Activated T-helper 1 cell treated with Interleukin-2 at 50 U/mL for 16 hours (primary cell): ENCODE measurements at places on chromosomes 2 and 18.

GRCh38 chr2:30481323-30481800 is 34.3 kb downstream of the LCLAT1 start:
- DNase-seq = no peak

GRCh38 chr2:111166115-111166514 is 45.4 kb downstream of the BCL2L11 start:
- no peak for DNase-seq

- DNase-seq = no peak
Observed at GRCh38 chr18:48766026-48766425, 184.7 kb downstream of the SMAD7 start.

DNA sequence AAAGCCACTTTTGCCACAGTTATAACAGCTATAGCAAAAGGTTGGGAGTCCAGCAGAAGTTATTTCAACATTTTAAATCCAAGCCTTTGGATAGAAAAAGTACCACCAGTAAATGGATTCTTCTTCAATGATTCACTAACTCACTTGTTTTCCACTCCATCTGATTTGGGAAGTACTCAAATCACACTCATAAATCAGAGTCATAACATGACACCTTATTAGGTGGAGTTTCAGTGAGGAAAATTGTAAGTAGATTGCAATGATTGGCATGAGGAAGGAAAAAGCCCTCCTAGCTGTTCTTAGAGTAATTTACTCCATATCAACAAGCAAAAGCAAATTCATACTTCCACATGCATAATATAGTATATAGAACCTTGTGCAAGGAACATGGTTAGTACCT is 132.9 kb downstream of the NR4A2 start:
- no peak for DNase-seq

GRCh38 chr2:37631698-37632097 is 39.7 kb downstream of the CDC42EP3 start:
- no peak for DNase-seq

GRCh38 chr18:22015156-22015555 is 154.2 kb upstream of the GATA6 start:
- DNase-seq = no peak

DNA sequence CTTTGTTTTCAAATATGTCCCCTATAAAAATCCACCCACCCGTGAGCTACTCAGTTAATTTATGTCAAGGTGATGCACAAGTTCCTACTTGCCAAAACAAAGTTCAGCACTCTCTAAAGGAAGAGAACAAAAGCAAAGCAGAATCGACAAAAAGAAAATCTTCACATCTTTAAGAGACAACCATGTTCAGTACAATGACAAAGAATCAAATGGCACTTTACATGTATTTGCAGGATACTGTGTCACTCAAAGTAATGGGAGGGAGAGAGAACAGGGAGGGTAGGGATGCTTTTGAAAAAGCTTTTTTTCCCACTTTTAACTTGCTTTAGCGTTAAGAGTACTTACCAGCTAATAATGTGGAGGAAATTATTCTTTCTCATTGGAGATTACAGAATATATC is 39.0 kb upstream of the FAM237A start:
- DNase-seq = no peak

- no peak for DNase-seq
Observed at GRCh38 chr2:219045937-219046550, 4.7 kb upstream of the CFAP65 start.

- no peak for DNase-seq
Observed at GRCh38 chr2:240234503-240234951, 94.1 kb upstream of the OTOS start.

DNA sequence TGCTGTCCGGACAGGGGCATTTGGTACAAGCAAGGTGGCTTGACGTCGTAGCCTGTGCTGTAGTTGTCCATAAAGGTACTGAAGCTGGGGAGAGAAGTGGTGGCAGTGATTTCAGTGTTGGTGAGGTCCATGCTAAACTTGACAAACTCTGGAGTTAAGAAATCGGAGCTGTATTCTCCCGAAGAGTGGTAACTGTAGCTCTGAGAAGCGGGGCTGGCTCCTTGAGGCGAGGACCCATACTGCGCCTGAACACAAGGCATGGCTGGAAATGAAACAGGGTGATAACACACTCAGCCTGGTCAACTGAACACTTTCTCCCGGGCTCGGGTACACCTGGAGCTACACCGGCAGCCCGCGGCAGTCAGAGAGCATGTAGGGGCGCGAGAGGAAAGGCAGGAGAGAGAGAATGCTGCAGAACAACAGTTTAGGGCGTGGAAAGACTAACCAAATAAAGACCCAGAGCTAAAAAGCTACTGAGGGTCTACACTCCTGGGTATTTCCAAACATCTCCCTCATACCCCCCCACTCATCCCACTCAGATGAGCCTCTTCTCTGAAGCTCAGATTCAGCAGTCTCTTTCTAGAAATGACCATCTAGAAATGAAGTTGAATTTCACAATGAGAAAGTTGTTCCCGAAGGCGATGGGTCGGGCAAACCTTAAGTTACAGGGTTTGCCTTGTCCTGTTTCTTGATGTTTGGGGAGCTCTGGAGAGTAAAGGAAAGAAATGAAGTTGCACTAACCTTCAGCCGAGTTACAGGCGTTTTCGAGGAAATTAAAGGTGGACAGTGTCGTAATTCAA is 2.4 kb downstream of the NR4A2 start:
- no peak for DNase-seq

- no peak for DNase-seq
Observed at GRCh38 chr2:64787698-64788097, 134.0 kb upstream of the SERTAD2 start.

DNA sequence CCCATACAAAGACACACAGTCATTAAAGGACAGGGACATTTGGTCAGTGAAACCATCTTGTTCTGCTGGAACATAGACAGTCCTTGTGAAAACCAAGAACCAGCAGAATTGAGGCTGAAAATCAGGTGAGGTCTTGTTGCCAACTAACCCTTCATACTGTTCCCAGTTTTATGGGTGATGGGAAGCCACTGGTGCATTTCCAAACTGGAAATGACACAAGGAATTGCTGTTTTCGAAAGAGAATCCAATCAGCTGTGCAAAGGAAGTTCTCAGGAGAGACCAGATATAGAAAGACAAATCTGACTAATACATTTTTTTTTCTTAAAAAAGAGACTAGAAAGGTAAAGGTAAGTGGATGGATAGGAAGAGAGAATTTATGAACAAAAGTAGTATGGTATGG is 948.2 kb downstream of the TSN start:
- DNase-seq = no peak

DNA sequence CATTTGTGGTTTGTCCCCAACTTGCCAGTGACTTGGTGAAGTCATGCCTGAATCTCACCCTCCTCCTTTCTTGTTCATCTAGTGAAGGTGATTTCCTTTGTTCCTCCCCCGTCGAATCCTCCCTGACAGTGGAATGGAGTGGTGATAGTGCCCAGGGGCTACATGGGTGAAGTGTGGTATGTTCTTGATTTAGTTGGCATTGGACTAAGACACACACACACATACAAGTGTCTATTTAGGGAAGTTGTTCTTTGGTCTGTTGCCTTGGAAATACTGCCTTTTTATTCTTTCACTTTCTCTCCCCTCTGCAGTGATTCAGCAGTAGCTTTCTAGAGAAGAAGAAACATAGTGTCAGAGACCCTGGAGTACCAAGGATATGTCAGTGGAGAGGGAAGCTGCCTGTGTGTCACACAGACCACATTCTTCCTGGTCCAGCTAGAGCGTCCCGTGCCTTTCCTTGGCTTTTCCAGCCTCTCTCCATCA is 10.9 kb downstream of the INPP4A start:
- DNase-seq = no peak

GRCh38 chr2:231199219-231199618 is 788 bp downstream of the ARMC9 start:
- DNase-seq = no peak

- no peak for DNase-seq
Observed at GRCh38 chr2:176156301-176156806, 753 bp upstream of the HOXD3 start.

GRCh38 chr2:126883666-126884040 is 15.0 kb upstream of the TEX51 start:
- no peak for DNase-seq

DNA sequence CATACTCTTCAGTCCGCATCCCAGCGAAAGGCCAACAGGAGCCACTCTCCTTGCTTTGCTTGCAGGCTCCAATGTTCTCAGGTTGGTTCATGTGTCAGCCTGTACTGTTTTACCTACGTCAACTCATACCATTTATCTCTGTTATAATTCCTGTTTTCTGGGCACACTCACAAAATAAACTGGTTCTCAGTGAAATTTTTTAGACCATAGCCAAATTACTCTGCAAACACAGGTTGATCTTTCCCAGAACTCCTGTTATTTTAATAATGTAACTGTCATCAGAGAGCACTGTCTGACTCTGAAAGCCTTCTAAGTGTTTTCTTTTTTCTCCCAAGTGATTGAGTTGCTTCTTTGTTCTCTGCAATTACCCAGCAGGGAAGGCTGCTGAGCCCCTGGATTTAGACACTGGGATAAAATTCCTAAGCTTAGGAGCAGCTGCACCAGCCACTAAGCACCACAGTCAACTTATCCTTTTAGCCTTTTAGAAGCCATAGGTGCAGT is 111.6 kb upstream of the PIEZO2 start:
- DNase-seq = no peak

- DNase-seq = no peak
Observed at GRCh38 chr2:201235860-201236811, 24.2 kb upstream of the CASP8 start.

DNA sequence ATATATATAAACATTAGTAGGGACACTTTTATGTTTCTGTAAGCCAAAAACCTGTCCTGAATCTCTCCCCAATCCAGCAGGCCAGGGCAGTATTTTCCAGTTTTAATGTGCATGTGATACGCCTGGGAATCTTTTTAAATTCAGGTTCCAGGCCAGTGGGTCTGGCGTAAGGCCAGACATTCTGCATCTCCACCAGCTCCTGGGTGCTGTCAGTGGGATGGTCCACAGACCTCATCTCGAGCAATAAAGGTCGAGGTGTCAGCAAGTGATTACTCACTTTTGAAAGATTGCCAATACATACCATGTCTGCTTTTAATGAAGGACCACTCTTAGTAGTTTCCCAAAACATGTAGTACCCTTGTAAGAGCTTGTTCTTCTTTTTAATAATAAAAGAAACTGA is 189.9 kb upstream of the SH3BP4 start:
- DNase-seq = no peak

GRCh38 chr2:197869501-197870111 is 65.2 kb downstream of the PLCL1 start:
- DNase-seq = no peak

DNA sequence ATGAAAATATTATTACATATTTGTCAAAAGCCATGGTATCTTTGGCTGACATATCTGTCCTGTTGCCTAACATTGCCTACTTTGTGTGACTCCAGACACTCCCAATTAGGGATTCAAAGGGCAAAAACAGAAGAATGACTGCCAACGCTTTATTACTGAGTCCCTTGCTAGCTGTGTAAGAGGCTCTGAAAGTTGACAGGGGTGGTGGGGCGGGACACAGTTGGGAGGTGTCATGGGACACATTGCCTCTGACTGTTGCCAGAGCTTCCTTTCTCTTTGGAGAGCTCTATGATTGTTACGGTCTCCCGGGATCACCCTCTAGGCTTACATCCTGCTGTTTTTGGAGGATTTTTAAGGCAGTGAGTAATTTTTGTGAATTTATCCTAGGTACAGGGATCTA is 249.6 kb upstream of the ACVR2A start:
- no peak for DNase-seq

DNA sequence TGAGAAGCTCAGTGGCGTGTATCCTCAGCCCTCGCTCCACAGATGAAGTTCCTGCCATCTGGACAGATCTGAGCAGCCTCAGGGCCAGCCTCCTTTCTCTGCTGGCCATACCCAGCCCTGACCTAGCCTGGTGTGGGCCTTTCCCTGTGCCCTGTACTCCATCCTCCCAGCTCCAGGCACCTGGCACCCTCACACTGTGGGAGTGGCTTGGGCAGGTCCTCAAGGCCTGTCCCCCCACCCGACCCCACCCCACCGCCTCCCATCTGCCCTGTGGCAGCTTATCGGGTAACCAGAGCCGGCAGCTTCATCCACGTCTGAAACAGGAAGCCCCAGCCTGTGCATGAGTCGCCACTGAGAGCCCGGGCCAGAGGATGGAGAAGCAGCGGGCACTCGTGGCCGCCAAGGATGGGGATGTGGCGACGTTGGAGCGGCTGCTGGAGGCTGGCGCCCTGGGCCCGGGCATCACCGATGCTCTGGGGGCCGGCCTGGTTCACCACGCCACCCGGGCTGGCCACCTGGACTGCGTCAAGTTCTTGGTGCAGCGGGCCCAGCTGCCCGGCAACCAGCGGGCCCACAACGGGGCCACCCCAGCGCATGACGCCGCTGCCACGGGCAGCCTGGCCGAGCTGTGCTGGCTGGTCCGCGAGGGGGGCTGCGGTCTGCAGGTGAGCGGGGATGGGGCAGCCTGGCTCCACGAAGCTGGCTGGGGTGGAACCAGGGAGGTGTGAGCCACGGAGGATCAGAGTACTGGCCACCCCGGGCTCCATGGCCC is at the start of gene ESPNL:
TSS of gene ESPNL (plus strand) at position 292 of the 772 bp plus-strand sequence. CDS start at position 372, 80 bp downstream.
- DNase-seq = no peak

- DNase-seq = no peak
Observed at GRCh38 chr2:156944871-156945270, 312.6 kb upstream of the GALNT5 start.

DNA sequence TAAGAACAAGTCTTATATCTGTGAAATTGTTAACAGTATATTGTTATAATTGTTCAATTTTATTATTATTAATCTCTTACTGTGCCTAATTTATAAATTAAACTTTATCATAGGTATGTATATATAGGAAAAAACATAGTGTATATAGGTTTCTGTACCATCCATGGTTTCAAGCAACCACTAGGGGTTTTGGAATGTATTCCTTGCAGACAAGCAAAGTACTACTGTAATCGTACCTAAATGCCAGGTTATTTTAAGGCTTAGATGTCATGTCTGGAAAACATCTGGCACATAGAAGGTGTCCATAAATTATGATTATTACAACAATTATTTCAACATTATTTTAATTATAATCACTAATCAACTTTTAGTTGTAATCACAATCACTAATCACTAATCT is 8.4 kb downstream of the ITSN2 start:
- no peak for DNase-seq

GRCh38 chr2:149143734-149144133 is 105.2 kb downstream of the LYPD6B start:
- DNase-seq = no peak

DNA sequence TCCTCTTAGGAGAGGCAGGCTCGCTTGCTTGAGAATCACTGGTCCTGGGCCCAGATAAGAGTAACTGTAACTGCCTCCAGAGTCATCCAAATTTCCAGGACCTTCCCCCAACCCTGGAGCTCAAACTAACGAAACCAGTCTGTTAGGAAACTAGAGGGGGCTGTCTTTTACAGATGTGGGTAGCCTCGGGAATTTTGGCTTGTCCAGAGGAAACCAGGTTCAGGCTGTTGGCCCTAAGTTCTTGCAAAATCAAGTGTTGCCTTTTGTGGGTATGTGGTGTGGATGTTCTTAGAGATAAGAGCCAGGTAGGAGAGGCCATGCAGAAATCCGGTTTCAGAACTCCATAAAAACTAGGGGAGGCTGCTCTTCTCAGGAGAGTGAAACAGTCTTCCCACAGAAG is 125.0 kb upstream of the DLX2 start:
- no peak for DNase-seq

GRCh38 chr2:215847718-215848117 is 165.6 kb downstream of the MREG start:
- DNase-seq = no peak
